ENCODE measurements at places on chromosomes 5 and 9.

- no peak for DNase-seq
Measured at GRCh38 chr5:165175041-165175440, 1669.6 kb downstream of the MAT2B start.

DNA sequence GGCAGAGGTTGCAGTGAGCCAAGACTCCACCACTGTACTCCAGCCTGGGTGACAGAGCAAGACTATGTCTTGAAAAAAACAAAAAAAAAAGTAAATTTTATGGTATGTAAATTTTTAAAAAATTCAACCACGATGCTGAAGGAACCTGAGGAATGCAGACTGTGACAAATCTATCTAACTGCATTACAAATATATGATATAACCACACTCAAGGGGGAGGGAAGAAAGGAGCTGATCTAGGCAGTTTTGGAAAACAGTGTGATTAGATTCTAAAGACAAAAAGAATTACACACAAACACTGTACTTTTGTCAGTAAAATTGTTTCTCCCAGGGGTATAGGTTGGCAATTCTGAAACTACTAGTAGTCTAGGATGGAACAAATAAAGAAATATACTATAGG is 17.0 kb downstream of the LARS1 start:
- no peak for DNase-seq

DNA sequence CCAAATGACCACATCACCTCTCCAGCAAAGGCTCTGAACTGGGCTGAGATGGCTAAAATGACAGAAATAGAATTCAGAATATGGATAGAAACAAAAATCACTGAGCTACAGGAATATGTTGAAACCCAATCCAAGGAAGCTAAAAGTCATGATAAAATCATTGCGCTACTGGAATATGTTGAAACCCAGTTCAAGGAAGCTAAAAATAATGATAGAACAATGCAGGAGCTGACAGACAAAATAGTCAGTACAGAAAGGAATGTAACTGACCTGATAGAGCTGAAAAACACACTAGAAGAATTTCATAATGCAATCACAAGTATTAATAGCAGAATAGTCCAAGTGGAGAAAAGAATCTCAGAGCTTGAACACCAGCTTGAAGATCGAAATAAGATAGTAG is 394.9 kb upstream of the GRAMD2B start:
- no peak for DNase-seq

- no peak for DNase-seq
Measured at GRCh38 chr9:133539991-133540697, 5.6 kb downstream of the ADAMTSL2 start.

DNA sequence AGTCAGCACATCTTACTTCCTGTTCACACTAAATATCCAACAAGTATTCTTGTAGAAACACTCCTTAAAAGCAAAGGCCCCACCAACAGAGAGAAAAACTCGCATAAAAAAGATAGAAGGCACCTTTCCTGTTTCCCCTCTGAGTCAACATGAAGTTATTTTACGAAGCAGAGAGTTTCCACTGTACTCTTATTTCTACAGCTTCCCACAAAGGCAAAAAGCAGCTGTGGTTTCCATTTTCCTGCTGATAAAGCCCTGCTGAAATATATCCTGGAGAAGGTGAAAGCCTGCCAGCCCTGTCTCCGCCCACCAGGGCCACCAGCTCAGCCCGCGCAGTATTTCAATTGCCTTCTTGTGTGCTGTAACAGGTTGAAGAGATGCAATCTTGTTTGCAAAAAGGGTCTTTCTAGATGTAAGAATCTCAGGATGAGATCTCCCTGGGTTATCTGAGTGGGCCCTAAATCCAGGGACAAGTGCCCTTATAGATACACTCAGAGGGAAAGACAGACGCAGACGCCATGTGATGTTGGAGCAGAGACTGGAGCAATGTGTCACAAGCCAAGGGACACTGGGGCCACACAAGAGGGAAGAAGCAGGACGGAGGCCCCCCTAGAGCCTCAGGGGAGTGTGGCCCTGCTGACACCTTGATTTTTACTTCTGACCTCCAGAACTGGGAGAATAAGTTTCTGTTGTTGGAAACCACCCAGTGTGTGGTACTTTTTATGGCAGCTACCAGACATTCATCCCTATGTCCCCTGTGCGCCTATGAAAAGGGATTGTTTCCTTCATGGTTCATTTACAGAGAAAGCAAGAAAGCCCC is 19.9 kb downstream of the SEMA4D start:
- DNase-seq: peak; percentile 84

DNA sequence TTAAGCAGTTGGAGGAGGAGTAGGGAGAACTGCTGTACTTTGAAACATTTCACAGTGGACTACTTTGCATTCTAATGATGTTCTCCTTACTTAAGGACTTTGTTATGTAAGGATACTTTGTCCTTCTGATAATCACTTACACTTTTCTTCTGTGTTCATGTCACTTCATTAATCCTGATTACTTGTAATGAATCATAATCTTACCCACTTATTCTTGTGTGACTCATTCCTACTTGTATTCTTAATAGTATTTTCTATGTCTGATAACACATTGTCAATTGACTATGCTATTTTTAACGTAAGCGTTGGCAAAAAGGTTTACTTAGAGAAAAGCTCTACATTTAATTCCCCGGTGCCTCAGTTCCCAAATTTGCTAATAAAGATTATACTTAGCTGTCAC is 63.8 kb downstream of the GHR start:
- DNase-seq: no peak

DNA sequence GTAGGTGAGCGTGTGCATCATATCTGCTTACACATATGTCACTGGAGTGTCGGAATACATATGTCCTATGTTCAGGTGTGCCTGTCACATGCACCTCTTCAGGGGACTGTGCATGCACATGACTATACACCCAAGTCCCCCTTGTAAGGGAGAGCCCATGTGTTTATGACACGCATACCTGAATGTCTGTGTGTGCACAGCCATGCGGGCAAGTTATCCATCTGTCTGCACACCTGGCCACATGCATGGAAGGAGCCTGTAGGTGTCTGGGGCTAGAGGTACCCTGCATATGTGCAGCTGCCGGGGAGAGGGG is 622 bp upstream of the RGS14 start:
- DNase-seq: no peak

- no peak for DNase-seq
Measured at GRCh38 chr9:14827805-14828204, 82.4 kb downstream of the FREM1 start.

- DNase-seq: peak; percentile 14
Measured at GRCh38 chr5:54993318-54993717, 7.9 kb upstream of the ESM1 start.

GRCh38 chr5:173670130-173670651 is 53.7 kb upstream of the BOD1 start:
- no peak for DNase-seq

- no peak for DNase-seq
Measured at GRCh38 chr9:82124090-82124489, 135.5 kb downstream of the SPATA31D1 start.

GRCh38 chr9:5402217-5402616 is 35.5 kb downstream of the PLGRKT start:
- DNase-seq: no peak

- DNase-seq: no peak
Measured at GRCh38 chr5:88883836-88884607, 1.0 kb upstream of the MEF2C start.

GRCh38 chr5:130651440-130651839 is 513.6 kb downstream of the HINT1 start:
- no peak for DNase-seq

Data from activated CD4-positive, alpha-beta T cell treated with anti-CD3 and anti-CD28 coated beads, Interleukin-2, amount 50 U/mL, for 16 hours (primary cell).